ENCODE measurements at places on chromosomes 3 and 15.

DNA sequence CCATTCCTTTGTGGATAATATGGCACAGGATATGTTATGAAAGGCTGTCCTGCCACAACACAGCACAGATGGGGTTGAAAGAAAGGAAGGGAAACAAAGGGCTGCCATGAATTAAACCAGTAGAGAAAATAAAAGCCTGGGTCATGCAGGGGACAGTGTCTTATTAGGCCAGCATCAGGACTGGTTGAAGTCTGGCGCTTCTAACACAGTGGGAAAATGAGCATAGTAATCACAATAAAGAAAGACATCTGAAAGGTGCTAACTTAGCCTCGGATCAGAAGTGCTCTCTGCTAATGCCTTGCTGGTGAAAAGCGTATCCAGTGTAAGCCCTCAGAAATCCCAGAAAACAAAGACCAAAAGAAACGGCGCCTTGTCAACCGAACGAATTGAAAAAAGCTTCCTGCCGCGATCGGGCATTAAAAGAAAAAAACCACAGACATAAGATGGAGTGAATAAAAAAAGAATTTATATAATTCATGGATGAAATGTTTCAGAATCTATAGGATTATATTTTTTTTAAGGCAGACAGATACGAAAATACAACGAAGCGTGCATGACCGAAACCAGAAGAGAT, 566 bp upstream of the MKRN3 start:
- no peak for DNase-seq

- DNase-seq, result no peak
Measured at GRCh38 chr3:52394751-52395502, 50.0 kb downstream of the SEMA3G start.

DNA sequence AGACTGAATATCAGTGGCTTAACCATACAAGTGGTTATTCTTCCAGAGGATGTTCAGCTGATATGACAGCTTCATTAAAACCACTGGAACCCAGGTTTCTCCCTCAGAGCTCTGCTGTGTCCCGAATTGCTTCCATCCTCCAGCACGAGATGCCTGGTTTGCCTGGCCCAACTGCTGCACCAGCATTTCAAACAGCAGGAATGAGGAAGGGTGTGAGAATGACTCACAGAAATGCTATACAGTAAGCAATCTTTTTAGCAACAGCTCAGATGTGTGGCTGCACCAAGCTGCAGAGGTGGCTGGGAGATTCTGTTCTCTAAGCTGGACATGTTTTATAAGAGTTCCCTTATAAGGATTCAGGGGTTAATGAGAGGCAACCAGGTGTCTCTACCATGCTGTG, 271.0 kb downstream of the GABRG3 start:
- no peak for DNase-seq

- no peak for DNase-seq
Measured at GRCh38 chr3:78186404-78186803, 1146.5 kb downstream of the ROBO2 start.

DNA sequence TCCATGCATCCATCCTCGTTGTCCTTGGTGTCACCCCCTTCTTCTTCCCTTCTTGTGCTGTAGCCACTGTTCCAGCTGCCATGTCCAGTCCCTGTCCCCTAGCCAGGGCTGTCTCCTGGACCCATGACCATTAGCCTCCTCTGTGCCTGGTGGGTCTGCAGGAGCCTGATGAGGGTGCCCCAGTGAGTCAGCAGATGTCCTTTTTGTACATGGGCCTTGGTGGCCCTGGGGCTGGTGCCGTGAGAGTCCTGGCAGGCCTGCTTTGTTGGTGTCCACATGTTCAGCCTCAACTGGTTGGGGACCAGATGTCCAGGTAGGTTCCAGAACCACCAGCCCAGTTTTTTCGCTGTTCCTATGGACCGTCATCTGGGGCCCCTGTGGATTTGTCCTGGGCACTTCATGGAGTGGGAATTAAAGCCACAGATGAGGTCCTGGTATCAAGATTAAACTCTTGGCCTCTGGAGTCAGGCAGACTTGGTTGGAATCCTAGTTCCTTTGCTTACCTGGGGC, 66.1 kb downstream of the FBLN2 start:
- DNase-seq, result no peak

GRCh38 chr15:45586601-45587094, 531 bp upstream of the BLOC1S6 start:
- no peak for DNase-seq

DNA sequence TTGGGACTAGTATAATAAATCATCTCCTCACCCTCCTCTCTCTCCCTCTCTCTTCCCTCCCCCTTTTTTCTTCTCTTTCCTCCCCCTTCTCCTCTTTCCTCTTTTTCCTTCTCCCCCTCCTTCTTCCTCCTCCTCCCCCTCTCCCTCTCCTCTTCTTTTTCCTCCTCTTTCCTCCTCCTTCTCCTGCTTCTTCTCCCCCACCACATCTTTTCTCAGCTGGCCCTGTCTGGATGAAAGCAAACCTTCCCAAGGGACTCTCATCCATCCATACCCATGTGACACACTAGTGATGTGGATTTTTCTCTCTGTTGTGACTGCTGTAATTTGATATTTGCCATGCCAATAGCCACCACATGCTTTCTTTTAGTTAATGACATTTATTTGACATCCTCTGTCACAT, 127.2 kb downstream of the EBLN2 start:
- DNase-seq, result no peak

DNA sequence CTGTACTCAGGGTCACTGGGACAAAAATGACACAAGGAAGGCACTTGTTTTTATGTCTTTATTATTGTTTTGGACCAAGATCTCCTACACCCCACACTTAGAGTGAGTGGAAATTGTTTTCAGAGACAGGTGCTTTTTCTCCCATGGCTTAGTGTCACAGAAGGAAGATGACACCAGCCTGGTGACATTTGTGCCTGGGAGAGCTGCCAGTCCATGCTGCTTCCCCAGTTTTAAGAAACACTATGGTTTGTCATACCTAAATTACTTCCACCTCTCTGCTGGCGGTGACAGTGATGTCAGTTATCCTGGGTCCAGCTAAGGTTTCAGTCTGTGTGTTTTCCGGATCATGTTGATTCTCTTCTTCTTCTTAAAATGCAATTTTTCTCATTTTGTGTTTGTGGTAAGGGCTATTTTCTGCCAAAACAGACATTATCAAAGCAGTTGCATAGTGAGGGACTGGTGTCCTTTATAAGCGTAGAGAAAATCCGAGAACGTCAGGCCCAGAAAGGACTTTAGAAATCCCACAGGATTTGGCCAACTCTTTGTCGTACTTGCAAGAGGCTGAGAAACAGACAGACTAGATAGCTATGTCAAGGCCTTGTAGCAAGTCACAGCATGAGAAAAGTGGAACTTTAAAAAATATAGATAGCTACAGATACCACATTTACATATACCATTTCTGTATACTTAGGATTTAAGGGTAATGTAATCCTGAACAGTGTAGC, 149.5 kb downstream of the TP63 start:
- DNase-seq, result no peak

GRCh38 chr15:39959411-39959810, 25.5 kb downstream of the EIF2AK4 start:
- no peak for DNase-seq

GRCh38 chr3:155013427-155013826, 66.7 kb upstream of the MME start:
- no peak for DNase-seq

GRCh38 chr3:73249047-73249446, 187.6 kb downstream of the EBLN2 start:
- DNase-seq, result no peak

DNA sequence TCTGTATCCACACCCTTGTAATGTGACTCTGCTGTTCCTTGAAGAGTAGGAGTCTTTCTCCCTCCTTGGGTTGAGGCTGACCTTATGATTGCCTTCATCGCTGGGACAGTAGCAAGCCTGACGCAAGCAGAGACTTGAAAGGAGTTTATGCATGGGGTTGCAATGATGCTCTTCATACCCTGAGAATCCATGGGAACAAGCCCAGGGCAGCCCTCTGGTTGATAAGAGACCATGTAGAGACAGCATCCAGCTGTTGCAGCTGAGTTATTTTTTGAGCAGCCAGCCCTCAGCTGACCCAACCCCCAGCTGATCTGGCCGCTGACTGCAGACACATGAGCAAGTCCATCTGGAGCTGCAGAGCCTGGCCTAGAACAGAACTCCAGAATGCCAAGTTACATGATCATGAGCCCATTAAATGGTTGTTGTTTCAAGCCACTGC, 60.6 kb upstream of the ARNT2 start:
- DNase-seq, result no peak

GRCh38 chr15:33454996-33455395, 144.2 kb downstream of the RYR3 start:
- DNase-seq, result no peak

DNA sequence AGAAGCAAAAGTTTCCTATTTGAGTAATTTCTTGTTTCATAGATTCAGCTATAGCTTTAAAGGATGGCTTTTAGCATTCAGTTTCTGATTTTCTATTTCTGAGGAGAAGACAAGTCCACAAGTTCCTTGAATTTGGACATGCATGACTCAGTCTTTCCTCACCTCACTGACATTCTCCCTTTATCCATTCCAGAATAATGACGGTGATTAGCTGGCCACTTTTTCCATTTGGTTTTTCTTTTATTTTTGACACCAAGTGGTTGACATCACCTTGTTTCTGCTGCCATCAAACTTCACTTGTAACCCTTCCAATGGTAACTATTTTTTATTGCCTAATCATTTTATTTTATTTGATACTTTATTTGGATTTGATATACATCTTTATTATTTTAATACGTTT, 404.4 kb upstream of the KCNMB2 start:
- DNase-seq, result no peak

GRCh38 chr3:134356411-134357040, 17.7 kb downstream of the AMOTL2 start:
- no peak for DNase-seq

DNA sequence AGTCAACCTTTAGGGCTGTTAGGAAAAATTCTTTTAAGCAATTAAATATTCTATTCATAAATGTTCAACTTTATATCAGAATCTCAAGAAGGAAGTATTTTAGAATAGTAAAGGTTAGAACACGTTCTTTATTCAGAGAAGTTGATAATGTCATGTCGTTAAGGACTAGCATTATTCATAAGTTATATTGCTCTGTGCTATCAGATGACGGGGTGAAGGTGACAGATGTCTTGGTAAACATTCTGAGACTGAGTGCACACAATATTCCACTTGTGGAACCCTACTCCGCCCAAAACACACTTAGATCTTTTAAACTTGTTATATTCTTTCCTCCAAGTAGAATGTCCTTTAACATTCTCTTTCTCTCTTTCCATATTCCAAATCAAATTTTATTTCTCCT, 7.9 kb downstream of the AP4E1 start:
- no peak for DNase-seq

GRCh38 chr15:66595332-66595731, 29.5 kb upstream of the LCTL start:
- no peak for DNase-seq

- DNase-seq, result no peak
Measured at GRCh38 chr3:34140616-34141015, 342.2 kb downstream of the PDCD6IP start.

- no peak for DNase-seq
Measured at GRCh38 chr15:94677202-94677790, 445.9 kb downstream of the MCTP2 start.

DNA sequence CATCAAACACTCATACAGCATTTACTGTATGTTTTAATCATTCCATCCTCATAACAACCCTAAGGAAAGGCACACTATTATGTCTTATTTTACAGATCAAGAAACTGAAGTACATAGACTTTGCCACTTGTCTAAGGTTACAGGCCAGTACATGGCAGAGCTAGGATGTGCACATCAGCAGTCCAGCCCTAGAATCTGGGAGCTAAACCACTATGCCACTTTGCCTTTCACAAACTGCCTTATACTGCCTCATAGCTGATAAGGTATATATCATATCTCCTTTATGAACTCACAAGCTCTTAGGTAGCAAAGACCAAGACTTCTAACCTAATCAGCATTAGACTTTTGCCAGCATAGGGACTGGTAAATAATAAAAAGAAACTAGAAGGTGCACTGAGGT, 49.1 kb downstream of the MYO9A start:
- no peak for DNase-seq

- no peak for DNase-seq
Measured at GRCh38 chr3:123011447-123011846, 16.1 kb downstream of the SEMA5B start.

- DNase-seq, result no peak
Measured at GRCh38 chr3:20022954-20023622, 11.0 kb upstream of the PP2D1 start.

- no peak for DNase-seq
Measured at GRCh38 chr3:46284981-46285683, 42.9 kb downstream of the CCR3 start.

DNA sequence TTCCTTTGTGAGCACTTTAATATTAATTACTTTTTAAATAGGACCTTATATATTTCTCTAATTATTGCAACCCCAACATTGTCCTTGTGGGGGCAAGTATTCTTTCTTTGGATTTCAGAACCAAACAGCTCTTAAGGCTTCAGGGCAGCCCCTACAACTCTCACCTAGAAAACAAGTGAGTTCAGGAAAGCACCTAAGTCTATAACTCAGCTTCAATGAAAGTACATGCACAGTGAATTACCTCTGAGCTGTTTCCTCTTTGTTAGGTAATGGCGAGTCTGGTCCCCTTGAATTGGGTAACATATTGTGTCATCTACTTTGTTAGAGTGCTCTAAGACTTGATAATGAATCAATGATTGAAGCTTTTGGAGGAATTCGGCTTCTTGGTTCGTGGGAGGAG, 545.7 kb downstream of the NLGN1 start:
- DNase-seq, result no peak

GRCh38 chr3:70264122-70264780, 48.2 kb downstream of the MDFIC2 start:
- no peak for DNase-seq

DNA sequence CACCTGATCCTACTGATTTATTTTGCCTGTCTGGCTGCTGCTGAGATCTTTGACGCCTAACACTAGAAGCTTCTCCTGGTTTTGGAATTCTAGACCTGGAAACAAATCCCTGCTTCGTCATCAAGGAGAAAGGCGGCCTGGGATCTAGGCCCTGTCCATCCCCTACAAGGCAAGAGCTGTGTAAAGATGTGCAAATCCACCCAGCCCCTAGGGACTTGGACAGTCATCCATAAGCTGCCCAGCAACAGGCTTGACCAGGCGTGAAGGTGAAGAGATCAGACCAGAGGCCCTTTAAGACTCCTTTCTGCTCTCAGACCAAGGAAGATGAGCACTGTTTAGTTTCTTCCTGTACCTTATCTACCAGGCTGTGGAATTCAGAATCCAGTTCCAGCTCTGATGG, 32.2 kb downstream of the SLC41A3 start:
- no peak for DNase-seq

- no peak for DNase-seq
Measured at GRCh38 chr3:69130689-69131088, 8.3 kb upstream of the LMOD3 start.

Measured in stimulated activated naive CD8-positive, alpha-beta T cell treated with anti-CD3 and anti-CD28 coated beads, Interleukin-15, amount 100 ng/mL, for 72 hours (primary cell).